ENCODE measurements at places on chromosomes 2 and 18. TPM values are rescaled to one million over a fixed set of nuclear protein-coding genes. Genes with fewer than 3 reads are reported as not detected.

- no peak for DNase-seq
Measured at GRCh38 chr2:126639276-126639675, 16.7 kb upstream of the GYPC start.

DNA sequence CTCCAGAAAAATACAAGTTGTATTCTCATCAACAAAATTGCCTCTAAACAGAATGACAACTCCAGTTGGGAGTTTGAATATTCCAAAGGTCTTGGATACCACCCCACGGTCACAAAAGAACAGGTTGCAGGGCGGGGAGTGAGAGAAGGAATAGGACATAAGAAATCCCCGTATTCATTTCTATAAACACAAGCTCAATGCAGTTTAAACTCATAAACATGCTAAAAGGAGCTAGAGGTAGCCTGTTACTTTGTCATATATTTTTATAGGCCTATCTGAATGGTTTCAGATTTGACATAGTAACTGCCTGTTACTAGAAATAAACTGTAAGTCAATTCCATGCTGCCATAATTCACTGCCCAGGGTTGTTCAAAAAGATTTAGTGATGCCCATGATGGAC lies 567.5 kb downstream of the BCL11A start:
- DNase-seq: no peak

- no peak for DNase-seq
Measured at GRCh38 chr2:157751462-157752058, 122.9 kb upstream of the ACVR1C start.

GRCh38 chr2:1147873-1148612 lies 197.4 kb downstream of the SNTG2 start:
- DNase-seq: no peak

GRCh38 chr2:43542285-43542933 lies 53.4 kb downstream of the THADA start:
- no peak for DNase-seq

GRCh38 chr2:221590861-221591365 lies 18.8 kb upstream of the EPHA4 start:
- DNase-seq: no peak

DNA sequence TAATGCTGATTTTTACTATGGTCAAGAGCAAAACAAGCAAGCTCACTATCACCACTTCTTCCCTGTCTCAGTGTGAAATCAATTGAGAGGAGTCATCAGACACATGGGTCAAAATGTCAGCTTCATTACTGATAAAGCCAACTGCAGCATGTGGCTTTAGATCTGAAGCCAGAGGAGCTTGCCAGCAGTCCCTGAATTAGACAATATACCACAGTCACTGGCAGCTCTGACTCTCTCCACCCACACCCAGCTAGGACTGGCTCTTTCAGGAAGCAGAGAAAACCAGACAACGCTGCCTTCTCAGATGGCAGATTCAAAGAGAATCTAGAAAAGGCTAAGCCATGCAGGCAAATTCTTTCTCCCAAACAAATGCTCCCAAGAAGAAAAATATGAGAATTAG lies 20.0 kb upstream of the ASB18 start:
- DNase-seq: no peak

- DNase-seq: peak; percentile 29
Measured at GRCh38 chr2:9300829-9301453, 94.3 kb downstream of the ASAP2 start.

The TGFBRAP1 gene
- total RNA-seq: 30.0 TPM

The SLC19A3 gene
- total RNA-seq: 0.41 TPM

The CIB4 gene
- 0.46 TPM for total RNA-seq

The ALPI gene
- total RNA-seq: not detected

The ST8SIA3 gene
- total RNA-seq: 13.1 TPM

All from prostate gland (tissue), 2 donors.